Psoas muscle (tissue), 8 donors: ENCODE measurements at places on chromosomes 3 and 15. TPM values are rescaled to one million over a fixed set of nuclear protein-coding genes. Genes with fewer than 3 reads are reported as not detected.

MAN2A2 gene
- total RNA-seq = 126 TPM

GOLGA8K gene
- not detected for total RNA-seq

DNA sequence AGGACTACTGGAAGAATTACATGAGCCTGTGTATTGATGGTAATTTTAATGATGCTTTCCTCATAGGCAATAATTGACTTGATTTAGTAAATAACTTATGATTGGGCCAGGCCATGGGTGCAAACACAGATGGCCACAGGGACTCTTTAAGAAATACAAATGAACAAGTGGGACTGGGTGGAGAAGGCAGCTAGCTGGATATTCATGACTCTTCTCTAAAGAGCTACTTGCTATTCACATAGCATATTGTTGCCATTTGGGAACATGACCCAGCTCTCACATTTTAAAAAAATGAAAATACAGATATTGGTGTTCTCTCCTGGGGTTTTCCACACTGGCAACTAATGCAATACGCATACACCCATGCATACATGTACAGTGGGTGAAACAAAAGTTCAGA lies 178.3 kb downstream of the PTPRG start:
- no peaks in the 10 kb centered on the region for H3K27me3 ChIP-seq
- H3K4me3 ChIP-seq = no peak overlapping the region
- no peak overlapping the region for H3K27ac ChIP-seq
- peaks cover 27% of the 10 kb centered on the region for H3K4me1 ChIP-seq

DNA sequence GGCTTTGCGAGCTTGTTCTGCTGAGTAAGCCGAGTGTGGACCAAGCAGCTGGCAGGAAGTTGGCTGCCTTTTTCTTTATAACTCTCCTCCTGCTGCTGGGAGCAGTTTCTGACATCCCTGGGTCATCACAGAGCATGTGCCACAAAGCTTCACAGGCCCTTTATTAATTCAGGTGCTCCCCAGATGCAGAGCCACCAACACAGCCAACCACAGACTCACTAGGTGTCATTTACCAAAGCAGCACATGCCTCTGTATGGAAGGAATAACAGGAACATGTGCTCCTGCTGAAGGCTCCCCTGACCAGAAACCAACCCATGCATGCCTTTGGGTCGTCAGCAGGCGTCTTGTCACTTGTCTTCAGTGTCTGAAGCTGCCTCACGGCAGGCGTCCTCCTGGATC lies 152.5 kb downstream of the ADAMTS17 start:
- DNase-seq = no peak
- no peaks in the 10 kb centered on the region for H3K27me3 ChIP-seq
- H3K4me3 ChIP-seq = no peak overlapping the region
- H3K27ac ChIP-seq = no peak overlapping the region
